Nucleus accumbens (tissue), 56 donors: ENCODE measurements at places on chromosomes 4 and X.

GRCh38 chr4:165308166-165308565 is 19.3 kb upstream of the MSMO1 start:
- DNase-seq = no peak

DNA sequence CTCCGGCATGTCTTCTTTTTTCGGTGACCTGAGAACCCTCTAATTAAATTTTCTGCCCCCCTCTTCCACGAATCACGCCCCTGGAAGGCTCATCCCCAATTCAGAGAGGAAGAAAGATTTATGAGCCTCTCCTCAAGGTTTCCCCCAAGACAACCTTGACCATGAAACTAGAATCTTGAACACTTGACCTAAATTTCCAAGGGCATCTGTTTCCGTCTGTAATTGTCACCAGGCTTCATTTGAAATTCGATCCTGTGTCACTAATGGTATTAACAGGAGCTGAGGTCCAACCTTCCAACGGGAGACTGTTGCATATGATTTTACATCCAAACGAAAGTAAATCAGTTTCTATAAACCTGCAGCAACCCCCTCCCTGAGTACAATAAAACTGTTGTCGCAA is 139.9 kb upstream of the ZIC3 start:
- DNase-seq = no peak

DNA sequence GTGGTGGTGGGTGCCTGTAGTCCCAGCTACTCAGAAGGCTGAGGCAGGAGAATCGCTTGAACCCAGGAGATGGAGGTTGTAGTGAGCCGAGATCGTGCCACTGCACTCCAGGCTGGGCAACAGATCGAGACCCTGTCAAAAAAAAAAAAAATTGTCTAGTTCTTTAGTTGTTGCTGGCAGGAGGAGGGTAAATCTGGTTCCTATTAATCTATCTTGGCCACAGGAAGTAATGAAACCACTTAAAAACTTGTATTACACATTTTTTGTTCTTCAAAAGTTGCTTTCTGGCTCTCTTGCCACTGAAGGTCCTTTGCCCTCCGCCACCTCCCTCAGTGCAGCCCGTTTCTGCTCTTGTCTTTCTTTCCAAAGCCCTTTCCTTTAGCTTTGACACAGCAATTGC is 102.9 kb upstream of the ARSJ start:
- DNase-seq = no peak

DNA sequence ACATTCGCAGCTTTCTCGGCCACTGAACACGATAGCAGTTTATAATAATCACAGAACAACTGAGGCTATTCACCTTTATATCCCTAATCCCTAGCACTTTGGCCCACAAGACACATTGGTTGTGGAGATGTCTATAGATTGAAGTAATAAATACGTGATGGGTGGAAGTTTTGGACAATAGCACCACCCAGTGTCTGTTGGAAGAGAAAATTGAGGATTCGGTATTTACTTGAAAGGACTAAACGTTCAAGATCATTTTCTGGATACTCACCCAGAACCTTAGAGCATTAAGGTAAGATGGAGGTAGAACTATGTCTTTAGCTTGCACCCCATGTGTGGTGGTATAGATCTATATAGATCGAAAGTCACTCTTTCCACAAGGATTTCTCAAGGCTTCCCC is 787 bp upstream of the TMSB15A start:
- no peak for DNase-seq

DNA sequence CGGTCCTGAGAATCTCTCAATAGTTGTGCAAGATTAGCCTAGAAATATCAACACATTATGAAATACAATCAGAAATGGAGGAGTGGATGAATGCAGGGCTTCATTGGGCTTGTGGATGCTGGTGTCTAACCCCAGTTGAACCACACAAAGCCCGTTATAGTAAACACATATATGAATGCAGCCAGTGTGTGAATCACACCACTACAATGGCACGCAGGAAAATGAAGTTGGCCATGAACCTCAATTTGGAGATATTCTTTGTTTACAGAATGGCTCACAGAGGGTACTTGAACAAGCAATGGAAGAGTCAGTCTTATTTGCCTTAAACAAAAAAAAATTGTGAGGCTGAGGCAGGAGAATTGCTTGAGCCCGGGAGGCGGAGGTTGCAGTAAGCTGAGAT is 57.8 kb downstream of the SOD3 start:
- no peak for DNase-seq

DNA sequence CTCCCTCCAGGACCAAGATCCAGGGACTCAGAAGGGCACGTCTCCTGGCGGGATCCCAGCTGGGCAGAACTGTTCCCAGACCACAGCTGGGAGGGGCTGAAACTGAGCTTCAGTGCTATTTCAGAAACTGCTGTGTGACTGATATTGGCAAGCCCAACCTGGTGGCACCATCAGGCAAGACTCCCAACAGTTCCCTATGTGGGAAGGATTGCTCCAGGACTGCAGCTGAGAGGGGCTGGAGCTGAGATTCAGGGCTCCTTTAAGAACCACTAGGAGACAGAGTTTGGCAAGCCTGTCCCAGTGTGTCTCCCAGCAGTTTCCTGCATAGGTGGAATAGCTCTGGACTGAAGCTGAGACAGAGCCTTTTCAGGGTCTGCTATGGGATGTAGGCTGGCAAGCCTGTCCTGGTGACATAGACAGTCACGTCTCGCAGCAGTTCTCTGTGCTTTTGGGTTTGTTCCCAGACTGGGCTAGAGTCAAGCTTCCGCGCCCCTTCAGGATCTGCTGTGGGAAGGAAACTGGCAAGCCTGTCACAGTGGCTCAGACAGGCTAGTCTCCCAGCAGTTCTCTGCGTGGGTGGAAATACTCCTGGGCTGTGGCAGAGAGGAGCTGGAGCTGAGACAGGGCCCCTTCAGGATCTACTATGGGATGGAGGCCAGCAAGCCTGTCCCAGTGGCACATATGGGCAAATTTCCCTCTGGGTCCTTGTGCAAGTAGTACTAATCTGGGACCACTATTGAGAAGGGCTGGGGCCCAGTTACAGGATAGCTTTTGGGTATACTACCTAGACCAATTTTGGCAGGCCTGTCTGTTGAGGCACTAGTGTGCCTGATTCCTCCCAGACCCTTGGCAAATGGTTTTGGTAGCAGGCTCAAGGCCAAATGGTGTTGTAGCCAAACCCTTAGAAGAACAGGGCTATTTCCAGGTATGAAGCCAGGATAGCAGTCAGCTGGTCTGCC is 20.2 kb upstream of the MED14 start:
- DNase-seq = no peak

DNA sequence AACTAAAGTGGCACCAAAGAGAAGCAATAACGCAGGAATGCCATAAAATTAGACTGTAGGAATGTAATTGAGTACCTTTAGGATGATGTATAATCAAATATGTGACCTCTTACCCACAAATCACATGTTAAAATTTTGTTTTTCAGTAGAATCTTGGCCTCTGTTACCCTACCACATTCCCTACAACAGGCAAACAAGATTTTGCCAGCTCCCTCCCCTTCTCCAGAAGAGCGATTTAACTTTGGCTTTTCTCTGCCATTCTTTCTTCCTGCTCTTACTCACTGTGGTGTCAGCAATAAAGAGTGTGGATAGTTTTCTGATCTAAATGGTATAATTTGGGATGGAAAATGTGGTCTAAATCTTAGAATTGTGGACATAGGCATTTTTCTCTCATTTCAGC is 57.2 kb downstream of the TRIM2 start:
- no peak for DNase-seq

DNA sequence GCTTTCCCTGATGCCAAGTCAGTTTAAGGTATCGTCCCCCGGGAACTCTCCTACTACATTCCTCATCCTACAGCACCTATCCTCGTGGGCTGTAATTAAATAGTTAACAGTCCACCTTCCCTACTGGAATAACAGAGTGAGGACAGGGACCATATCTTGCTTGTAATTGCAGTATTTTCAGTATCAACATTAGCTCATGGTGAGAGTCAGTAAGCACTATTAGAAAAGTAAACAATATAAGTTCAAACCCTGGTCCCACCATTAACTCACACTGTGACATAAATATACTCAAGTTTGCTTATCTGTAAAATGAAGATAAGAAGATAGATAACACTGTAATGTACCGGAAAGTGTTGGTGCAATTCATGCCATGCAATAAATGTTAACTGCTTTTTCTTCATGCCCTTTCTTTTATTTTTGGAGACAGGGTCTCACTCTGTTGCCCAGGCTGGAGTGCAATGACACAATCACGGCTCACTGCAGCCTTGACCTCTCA is 61.3 kb downstream of the SH3RF1 start:
- DNase-seq = no peak

- DNase-seq = no peak
These were observed 5.5 kb downstream of the TMEM131L start for GRCh38 chr4:153471698-153472093.

- no peak for DNase-seq
These were observed 6.5 kb downstream of the FATE1 start for GRCh38 chrX:151722241-151722846.

GRCh38 chrX:153886915-153887314 is 942 bp upstream of the L1CAM start:
- DNase-seq = no peak

DNA sequence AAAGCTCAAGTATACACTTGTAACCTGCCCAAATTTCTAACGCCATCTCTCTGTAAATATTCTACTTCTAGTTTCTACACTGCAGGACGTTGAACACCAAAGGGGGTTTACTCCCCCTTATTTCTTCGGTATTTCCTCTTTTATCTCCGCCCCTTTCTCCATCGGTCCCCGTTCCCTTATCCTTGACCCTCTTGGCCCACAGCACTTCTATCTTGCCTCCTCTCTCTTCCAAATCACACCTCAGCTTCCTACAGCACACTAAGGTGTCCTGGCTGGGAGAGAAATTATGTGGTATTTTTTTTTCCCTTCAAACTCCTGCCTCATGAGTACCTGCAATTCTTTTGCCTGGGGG is 715 bp downstream of the ZMAT1 start:
- no peak for DNase-seq

GRCh38 chrX:2710041-2710840 is 19.1 kb downstream of the CD99 start:
- no peak for DNase-seq
